ENCODE measurements at places on chromosomes 1 and 21.

DNA sequence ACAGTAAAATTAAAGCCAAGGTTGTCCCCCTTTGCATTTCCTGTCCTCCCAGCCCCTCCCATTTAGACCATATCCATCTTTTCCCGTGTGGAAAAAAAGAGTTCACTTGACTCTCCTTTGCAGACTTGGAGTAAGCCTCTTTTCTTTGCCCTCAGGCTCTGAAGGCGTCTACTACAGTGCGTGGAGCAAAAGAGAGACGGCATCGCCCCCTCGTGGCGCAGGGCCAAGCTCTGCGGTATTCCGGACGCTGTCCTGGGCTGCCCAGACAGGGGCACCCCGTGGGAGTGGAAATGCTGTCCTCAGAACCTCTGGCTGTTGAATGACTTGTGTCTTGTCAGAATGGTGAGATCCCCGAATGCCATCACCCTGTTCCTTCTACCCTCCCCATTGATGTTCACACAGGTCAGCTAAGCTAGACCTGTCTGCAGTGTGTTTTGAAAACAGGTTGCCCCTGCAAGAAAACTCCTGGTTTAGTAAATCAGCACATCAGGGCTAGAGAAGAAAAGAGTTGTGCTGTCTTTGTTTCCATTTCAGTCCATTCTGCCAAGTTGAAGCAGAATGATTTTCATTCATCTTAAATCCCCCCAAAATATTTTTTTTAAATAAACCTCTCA is 12.3 kb upstream of the GJA8 start:
- no peak overlapping the region for H3K4me3 ChIP-seq
- H3K36me3 ChIP-seq: no peaks in the 10 kb centered on the region
- H3K27me3 ChIP-seq: no peaks in the 10 kb centered on the region
- DNase-seq: peak; percentile 81
- H3K27ac ChIP-seq: no peak overlapping the region

DNA sequence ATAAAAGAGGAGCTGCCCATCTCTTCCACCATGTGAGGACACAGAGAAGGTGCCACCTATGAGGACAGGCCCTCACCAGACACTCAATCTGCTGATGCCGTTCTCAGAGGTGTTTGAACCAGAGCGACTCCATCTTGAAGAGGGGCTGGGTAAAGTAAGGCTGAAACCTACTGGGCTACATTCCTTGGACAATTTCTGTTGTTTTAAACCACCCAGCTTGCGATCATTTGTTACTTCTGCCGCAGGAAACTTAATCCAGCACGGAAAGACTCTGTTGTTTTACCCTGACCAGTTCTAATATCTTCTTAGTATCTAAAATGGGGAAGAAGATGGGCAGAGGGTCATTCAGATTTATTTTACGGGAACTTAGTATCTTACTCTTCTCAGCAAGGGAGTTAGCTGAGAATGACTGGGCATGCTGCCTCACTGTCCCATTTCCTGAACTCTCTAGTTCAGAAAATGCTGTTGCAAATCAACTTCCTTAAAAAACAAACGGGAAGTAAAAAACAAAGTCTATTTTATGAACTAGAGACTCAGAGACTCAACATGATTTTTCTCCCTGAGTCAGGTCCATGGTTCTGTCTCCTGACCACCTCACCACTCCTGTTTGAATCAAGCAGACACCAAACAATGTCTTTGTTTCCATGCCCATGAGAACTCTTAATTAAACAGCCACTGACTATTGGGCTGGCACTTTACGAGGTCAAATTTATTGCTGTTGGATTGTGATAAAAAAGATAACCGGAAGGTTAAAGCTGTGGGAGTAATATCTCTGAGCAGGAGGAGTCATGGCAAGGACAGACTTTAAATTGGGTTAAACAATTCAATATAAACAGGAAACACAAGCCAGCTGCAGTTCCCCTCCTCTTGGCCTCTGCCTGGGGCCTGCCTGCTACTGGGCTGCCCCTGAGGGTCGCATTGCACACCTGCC is 23.8 kb upstream of the IFNAR1 start:
- no peak overlapping the region for H3K27ac ChIP-seq
- peaks cover 2% of the 10 kb centered on the region for H3K36me3 ChIP-seq
- H3K4me3 ChIP-seq: no peak overlapping the region
- DNase-seq: no peak
- no peaks in the 10 kb centered on the region for H3K27me3 ChIP-seq

GRCh38 chr1:24003331-24003972 is 23.3 kb upstream of the SRSF10 start:
- no peak overlapping the region for H3K4me3 ChIP-seq
- no peaks in the 10 kb centered on the region for H3K36me3 ChIP-seq
- peak overlapping the region; percentile 36 for H3K27ac ChIP-seq
- H3K4me1 ChIP-seq: peaks cover 2% of the 10 kb centered on the region

- H3K4me1 ChIP-seq: no peaks in the 10 kb centered on the region
- H3K27me3 ChIP-seq: no peaks in the 10 kb centered on the region
- no peak overlapping the region for H3K27ac ChIP-seq
- no peak for DNase-seq
- no peak overlapping the region for H3K4me3 ChIP-seq
These were observed 23.6 kb downstream of the LAMC2 start for GRCh38 chr1:183209533-183210158.

- H3K27ac ChIP-seq: no peak within 1 kb of the TSS
- no peaks in the 10 kb centered on the region for H3K4me1 ChIP-seq
- H3K4me3 ChIP-seq: peak within 1 kb of the TSS; percentile 88
- H3K36me3 ChIP-seq: no peaks in the 10 kb centered on the region
These were observed at the start of gene MAD2L2 for GRCh38 chr1:11681071-11681771. Gene MAD2L2 (minus strand): TSS chr1:11681148. CDS start chr1:11680601, 547 bp downstream.

- peaks cover 9% of the 10 kb centered on the region for H3K36me3 ChIP-seq
- DNase-seq: peak; percentile 64
These were observed 33.4 kb downstream of the QSOX1 start for GRCh38 chr1:180188091-180188506.

- peak; percentile 76 for DNase-seq
- no peaks in the 10 kb centered on the region for H3K4me1 ChIP-seq
- no peak overlapping the region for H3K27ac ChIP-seq
- H3K4me3 ChIP-seq: no peak overlapping the region
- H3K36me3 ChIP-seq: no peaks in the 10 kb centered on the region
- H3K27me3 ChIP-seq: no peaks in the 10 kb centered on the region
These were observed 15.6 kb downstream of the TNNT2 start for GRCh38 chr1:201361652-201362504.

- H3K36me3 ChIP-seq: no peaks in the 10 kb centered on the region
- H3K27me3 ChIP-seq: no peaks in the 10 kb centered on the region
- H3K4me1 ChIP-seq: no peaks in the 10 kb centered on the region
- H3K4me3 ChIP-seq: no peak overlapping the region
These were observed 25.4 kb downstream of the PHGDH start for GRCh38 chr1:119737040-119737682.
